ENCODE measurements at places on chromosomes 16 and 17.

GRCh38 chr16:68790130-68790761, 53.1 kb upstream of the TANGO6 start:
- H3K27me3 ChIP-seq, result no peaks in the 10 kb centered on the region
- H3K4me1 ChIP-seq, result no peaks in the 10 kb centered on the region
- no peak overlapping the region for H3K27ac ChIP-seq

- H3K27me3 ChIP-seq, result peaks cover 31% of the 10 kb centered on the region
- H3K27ac ChIP-seq, result no peak overlapping the region
- H3K4me1 ChIP-seq, result no peaks in the 10 kb centered on the region
- no peak for ATAC-seq
Measured at GRCh38 chr17:76934561-76935320, 66.5 kb downstream of the MGAT5B start.

DNA sequence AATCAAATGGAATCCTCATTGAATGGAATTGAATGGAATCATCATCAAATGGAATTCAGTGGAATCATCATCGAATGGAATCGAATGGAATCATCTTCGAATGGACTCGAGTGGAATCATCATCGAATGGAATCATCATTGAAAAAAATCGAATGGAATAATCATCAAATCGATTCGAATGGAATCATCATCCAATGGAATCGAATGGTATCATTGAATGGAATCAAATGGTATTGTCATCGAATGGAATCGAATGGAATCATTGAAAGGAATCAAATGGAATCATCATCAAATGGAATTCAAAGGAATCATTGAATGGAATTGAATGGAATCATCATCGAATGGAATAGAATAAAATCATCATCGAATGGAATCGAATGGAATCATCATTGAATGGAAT, 619.3 kb downstream of the TP53TG3F start:
- H3K4me3 ChIP-seq, result no peak overlapping the region
- no peaks in the 10 kb centered on the region for H3K4me1 ChIP-seq
- H3K27me3 ChIP-seq, result no peaks in the 10 kb centered on the region
- ATAC-seq, result no peak

DNA sequence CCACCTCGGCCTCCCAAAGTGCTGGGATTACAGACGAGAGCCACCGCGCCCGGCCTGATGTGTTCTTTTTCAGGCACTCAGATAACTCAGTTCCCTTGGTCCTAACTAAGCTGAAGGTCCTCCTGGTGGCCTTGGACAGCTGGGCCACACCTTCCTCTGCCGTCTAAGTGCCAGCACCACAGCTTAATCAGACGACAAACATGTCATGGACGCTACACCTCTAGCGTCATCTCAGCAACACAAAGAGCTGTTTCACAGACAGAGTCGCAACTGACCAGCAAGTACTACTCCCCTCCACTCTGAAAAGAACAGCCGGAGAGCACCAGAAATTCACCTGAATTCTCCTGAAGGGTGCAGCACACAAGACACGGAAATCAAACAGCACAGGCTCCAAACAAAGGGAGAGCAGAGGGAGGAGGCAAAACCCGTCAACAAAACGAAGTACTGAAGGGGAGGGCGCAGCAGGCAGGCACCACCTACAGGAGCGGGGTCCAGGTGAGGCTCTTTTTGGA, 4.4 kb downstream of the TRAP1 start:
- no peak for ATAC-seq
- no peaks in the 10 kb centered on the region for H3K27me3 ChIP-seq
- H3K27ac ChIP-seq, result no peak overlapping the region
- H3K4me3 ChIP-seq, result no peak overlapping the region

DNA sequence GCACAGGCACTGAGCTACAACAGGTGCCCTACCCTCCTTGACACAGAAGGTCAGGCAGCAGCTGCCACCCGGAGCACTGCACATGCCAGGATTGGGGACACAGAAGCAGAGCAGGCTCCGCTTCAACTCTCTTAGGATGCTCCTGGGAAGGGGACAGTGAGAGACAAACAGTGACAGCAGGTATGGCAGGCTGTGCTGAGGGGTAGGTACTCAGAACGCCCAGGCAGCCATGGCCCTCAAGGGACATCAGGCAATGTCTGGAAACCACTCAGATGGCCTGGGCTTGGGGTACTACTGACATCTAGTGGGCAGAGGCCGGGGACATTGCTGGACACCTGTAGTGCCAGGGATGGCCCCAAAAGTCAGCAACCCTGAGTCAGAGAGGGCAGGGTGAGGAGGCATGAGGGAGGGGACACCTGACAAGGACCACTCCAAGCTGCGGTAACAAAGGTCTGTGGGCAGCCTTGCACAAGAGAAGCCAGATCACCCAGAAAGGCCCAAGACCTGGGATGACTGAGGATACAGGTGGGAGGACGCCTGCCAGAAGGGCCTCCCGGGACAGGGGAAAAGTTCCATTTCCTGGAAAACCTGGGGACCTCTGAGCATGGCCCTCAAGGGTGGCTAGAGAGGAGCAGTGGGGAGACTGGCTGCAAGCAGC, 21.2 kb downstream of the PEMT start:
- peaks cover 22% of the 10 kb centered on the region for H3K4me1 ChIP-seq
- peaks cover 14% of the 10 kb centered on the region for H3K36me3 ChIP-seq
- no peaks in the 10 kb centered on the region for H3K27me3 ChIP-seq
- no peak overlapping the region for H3K27ac ChIP-seq

GRCh38 chr16:8708536-8708935, 34.1 kb downstream of the ABAT start:
- no peak overlapping the region for H3K4me3 ChIP-seq
- no peaks in the 10 kb centered on the region for H3K4me1 ChIP-seq
- H3K27ac ChIP-seq, result no peak overlapping the region
- H3K36me3 ChIP-seq, result peaks cover 5% of the 10 kb centered on the region

Measured in gastroesophageal sphincter (tissue), 4 donors.